IPS DF 19.7 (cell line): ENCODE measurements at places on chromosomes 11 and 22.

DNA sequence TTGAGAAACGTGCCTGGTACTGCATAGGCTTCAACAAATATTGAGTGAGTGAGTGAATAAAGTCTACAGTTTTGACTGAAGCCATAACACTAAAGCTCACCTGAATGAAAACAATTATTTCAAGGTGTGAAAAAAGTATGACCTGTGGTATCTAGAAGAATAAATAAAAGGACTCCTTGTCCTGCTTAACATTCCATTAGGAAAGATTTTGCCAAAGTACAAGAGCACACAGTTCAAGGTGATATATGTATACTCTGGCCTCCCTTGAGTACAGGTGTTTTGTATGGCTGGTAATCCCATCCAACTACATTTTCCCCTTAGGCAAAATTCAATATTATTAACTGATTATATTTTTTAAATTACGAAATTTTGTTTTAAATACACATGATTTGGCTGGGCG, 1.8 kb upstream of the CREBZF start:
- no peak for DNase-seq

DNA sequence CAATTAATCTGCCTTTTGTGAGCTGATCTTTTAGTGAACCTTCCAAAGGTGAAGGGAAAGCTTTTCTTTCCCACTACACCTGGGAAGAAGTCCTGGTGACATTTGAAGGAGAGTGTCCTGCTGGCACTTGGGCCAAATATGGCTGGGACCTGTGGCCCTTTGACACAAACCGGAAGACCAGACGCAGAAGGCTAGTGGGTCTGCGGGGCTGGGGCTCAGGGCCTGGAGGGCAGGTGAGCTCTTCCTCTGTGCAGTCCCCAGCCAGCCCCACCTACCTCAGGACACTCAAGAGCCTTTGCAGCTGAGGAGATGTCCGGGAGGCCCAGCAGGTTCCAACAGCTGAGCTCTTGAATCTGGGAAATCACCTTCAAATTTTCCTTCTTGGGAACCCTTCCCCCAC, 138.0 kb upstream of the THY1 start:
- DNase-seq, result no peak

- no peak for DNase-seq
These were observed 8.7 kb upstream of the ABTB2 start for GRCh38 chr11:34366522-34366921.

GRCh38 chr22:44455151-44455962, 42.7 kb downstream of the RTL6 start:
- no peak for DNase-seq

DNA sequence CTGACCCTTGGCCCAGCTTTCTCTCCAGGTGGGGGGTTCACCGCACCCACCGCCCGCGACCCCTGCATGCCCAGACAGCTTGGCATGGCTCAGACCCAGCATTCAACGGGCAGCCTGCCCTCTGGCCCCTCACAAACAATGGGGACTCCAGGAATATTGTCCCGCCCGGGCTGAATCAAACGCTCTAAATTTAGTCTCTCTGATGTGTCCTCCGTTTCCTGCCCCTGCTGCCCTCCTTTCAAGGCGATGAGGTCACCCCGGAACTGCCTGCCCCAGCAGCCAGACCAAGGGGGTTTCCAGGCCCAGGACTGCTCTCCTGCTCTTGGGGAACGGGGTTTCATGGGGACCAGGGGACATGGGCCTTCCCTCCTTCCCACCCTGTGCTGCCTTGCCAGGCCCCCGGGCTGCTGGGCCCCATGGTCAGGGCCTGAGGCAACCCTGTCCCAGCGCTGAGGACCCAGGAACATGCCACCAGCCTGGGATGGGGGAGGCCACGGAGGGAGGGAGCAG, 10.1 kb upstream of the PDGFB start:
- DNase-seq, result no peak

DNA sequence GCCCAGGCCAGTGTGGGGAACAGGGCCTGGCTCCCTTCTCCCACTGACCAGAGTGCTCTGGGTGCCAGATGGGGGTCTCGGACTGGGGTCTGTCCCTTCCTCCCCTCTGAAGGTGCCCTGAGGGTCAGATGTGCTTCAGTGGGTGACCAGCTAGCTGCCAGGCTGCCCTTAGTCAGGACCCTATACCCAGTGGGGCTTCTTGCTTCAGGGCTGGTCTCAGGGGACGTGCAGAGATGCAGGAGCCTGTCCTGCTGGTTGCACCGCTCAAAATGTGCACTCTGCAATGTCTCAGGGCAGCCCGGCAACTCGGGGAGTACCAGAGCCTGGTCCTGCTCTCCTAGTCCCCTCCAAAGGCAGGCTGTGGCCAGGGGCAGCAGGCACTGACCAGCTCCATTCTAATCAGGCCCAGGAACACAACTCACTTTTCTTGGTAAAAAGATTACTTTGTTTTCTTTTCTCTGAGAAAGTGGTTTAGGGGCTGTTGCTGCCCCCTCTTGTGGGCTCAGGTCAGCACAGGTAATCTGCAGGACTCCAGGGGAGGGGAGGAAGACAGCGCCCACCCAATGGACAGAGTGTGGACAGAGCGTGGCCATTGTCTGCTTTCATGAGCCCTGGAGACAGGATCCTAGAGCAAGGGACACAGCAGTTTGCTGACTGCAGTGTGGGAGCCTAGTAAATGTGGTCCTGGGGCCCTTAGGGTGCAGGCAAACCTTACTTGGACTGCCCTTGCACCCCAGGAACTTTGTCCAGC, 80.9 kb downstream of the MED15 start:
- DNase-seq, result no peak

DNA sequence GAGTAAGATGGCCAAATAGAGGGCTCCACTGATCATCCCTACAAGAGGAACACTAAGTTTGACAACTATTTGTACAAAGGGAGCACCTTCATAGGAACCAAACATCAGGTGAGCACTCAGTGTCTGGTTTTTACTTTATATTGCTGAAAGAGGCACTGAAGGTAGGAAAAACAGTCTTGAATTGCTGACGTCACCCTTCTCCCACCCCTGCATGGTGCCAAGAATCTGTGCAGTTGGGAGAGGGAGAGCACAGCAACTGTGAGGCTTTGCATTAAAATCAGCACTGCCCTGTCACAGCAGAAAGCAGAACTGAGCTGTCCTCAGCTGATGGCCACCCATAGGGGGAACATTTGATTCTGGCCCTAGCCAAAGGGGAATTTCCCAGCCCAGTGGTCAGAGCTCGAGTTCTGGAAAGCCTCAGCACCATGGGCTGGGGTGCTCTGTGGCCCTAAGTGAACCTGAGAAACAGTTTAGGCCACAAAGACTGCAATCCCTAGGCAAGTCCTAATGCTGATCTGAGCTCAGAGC, 37.9 kb downstream of the PIWIL3 start:
- no peak for DNase-seq
